Vagina (tissue), 2 donors: ENCODE measurements at places on chromosomes 11 and 22. TPM values are rescaled to one million over a fixed set of nuclear protein-coding genes. Genes with fewer than 3 reads are reported as not detected.

DNA sequence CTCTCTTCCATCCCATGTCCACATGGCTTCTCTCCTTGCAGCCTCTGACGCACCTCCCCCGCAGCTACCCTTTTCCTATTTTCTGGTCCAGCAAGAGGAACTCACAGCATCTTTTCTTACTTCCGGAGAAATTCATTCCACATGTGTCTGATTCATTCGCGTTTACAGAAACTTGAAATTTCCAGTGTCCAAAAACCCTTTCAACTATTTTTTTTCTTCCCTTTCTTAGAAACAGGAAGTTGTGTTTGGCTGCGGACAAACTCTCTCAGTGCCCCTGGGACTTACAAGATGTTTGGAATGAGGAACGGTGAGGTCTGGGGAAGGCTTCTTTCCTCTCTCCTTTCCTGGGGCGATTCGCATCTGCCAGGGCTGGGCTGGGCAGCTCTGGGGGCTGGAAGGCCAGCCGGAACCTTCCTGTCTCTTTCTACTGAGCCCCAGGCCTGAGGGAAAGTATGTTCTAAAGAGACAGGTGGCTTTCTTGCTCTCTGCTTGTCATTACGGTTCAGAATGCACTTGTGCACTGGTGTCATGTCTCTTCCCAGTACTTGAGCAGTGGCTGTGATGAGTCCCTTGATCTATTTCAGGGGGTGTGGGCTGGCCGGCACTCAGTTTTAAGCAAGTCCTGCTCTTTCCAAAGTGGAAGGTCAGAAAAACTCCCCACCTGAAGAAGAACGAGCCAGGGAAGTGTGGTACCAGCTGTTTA is 27.5 kb downstream of the ADAMTS8 start:
- H3K36me3 ChIP-seq, result no peaks in the 10 kb centered on the region
- H3K4me1 ChIP-seq, result no peaks in the 10 kb centered on the region
- H3K4me3 ChIP-seq, result no peak overlapping the region

DNA sequence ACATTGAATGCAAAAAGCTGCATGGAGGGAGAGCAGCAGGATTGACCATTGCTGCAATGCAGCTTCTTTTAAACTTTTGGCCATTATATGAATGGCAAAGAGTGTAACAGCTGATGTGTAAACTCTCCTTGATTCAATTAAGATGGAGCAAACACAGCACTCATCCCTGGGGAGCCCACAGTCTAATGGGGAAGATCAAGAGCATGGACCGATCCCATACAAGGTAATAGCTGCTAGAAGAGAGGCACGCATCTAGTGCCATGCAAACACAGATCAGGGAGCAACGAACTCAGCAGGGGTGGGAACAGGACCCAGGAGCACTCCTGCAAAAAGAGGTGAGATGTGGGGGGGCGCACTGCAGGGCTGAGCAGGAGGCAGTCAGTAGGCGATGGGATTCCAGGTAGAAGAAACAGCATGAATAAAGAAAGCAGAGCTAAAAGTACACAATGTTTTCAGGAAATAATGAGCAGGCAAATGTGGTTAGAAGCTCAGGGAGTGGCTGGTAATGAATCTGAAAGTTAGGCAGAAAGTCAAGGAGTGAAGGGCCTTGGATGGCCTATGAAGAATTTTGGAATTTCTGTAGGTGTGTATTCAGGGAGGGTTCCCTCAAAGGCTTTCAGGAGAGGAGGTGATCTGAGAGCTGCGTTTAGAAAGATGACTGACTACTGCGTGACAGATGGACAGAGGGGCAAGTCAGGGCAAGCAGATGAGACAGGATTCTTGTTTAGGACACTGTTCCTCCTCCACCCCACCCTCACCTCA is 17.2 kb upstream of the BMAL1 start:
- no peaks in the 10 kb centered on the region for H3K36me3 ChIP-seq
- DNase-seq, result no peak
- H3K27ac ChIP-seq, result peak overlapping the region; percentile 82

GRCh38 chr11:83265331-83265730 is 20.8 kb downstream of the CCDC90B start:
- H3K36me3 ChIP-seq, result no peaks in the 10 kb centered on the region
- DNase-seq, result no peak
- H3K27me3 ChIP-seq, result no peaks in the 10 kb centered on the region
- H3K4me1 ChIP-seq, result no peaks in the 10 kb centered on the region
- no peak overlapping the region for H3K27ac ChIP-seq
- H3K4me3 ChIP-seq, result no peak overlapping the region

DNA sequence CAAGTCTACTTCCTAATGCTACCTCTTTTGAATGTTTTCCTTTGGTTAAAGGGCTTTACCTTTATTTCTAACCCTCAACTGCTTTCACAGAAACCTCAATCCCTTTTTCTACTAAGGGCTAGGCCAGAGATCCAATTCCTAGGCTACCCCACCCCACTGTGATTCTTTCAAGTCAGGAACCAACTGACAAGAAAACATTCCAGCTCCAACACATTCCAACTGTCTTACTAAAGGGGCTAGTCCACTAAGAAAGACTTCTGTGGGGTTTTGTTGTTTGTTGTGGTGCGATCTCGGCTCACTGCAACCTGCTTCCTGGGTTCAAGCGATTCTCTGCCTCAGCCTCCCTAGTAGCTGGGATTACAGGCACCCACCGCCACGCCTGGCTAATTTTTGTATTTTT is 151.3 kb downstream of the APOL5 start:
- H3K27me3 ChIP-seq, result no peaks in the 10 kb centered on the region
- DNase-seq, result no peak
- no peaks in the 10 kb centered on the region for H3K36me3 ChIP-seq
- H3K27ac ChIP-seq, result no peak overlapping the region

DNA sequence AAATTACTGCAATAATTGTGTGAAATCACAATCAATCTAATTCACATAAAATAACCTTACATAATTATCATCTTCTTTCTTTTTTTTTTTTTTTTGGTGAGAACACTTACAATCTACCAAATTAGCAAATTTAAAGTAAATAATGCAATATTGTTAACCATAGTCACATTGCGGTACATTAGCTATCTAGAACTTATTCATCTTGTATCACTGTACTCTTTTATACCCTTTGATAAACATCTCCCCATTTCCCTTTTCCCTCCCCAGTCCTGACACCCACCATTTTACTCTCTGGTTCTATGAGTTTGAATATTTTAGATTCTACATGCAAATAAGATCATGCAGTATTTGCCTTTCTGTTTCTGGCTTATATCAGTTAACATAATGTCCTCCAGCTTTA is 24.0 kb upstream of the PRAME start:
- DNase-seq, result no peak
- H3K4me1 ChIP-seq, result no peaks in the 10 kb centered on the region
- H3K27ac ChIP-seq, result no peak overlapping the region
- no peaks in the 10 kb centered on the region for H3K27me3 ChIP-seq
- no peak overlapping the region for H3K4me3 ChIP-seq
- H3K36me3 ChIP-seq, result no peaks in the 10 kb centered on the region

IFTAP gene
- 13.0 TPM for total RNA-seq

GRCh38 chr11:47057365-47057764 is 119.3 kb downstream of the ARFGAP2 start:
- H3K27ac ChIP-seq, result no peak overlapping the region
- H3K4me1 ChIP-seq, result no peaks in the 10 kb centered on the region
- no peak for DNase-seq
- no peak overlapping the region for H3K4me3 ChIP-seq
- H3K36me3 ChIP-seq, result no peaks in the 10 kb centered on the region
- no peaks in the 10 kb centered on the region for H3K27me3 ChIP-seq

GRCh38 chr11:65604258-65604657 is 8.7 kb upstream of the KCNK7 start:
- H3K4me3 ChIP-seq, result no peak overlapping the region
- no peaks in the 10 kb centered on the region for H3K36me3 ChIP-seq
- H3K27ac ChIP-seq, result no peak overlapping the region
- no peaks in the 10 kb centered on the region for H3K27me3 ChIP-seq

DNA sequence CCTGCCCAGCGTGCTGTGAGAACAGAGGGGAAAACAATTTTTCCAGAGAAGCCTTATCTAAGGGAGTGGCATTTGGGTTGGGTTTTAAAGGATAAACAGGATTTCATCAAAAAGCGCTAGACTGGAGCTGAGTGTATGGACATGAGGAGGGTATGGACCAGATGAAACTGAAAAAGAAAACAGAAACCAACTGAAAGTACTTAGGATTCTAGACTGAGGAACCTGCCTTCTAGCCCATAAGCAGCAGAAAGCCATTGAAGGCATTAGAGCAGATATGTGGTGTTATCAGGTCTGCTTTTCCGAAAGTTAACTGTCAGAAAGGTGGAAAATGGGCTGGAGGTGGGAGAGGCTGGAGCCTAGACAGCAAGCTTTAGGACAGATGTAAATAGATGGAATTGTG is 340.0 kb upstream of the MPPED2 start:
- H3K4me1 ChIP-seq, result no peaks in the 10 kb centered on the region
- H3K36me3 ChIP-seq, result no peaks in the 10 kb centered on the region
- no peak for DNase-seq
- H3K27me3 ChIP-seq, result no peaks in the 10 kb centered on the region
- H3K4me3 ChIP-seq, result no peak overlapping the region

OR5B21 gene
- not detected for total RNA-seq

SLC22A9 gene
- not detected for total RNA-seq

GLB1L2 gene
- total RNA-seq, result 2.0 TPM

CCT8L2 gene
- not detected for total RNA-seq

PRR33 gene
- not detected for total RNA-seq

GRCh38 chr11:1254733-1255132 is 31.9 kb downstream of the MUC5B start:
- H3K4me1 ChIP-seq, result no peaks in the 10 kb centered on the region
- H3K4me3 ChIP-seq, result no peak overlapping the region
- DNase-seq, result no peak
- no peak overlapping the region for H3K27ac ChIP-seq
- H3K36me3 ChIP-seq, result no peaks in the 10 kb centered on the region

GRCh38 chr22:44658311-44658953 is 43.6 kb upstream of the PRR5 start:
- DNase-seq, result no peak
- no peaks in the 10 kb centered on the region for H3K27me3 ChIP-seq
- no peak overlapping the region for H3K4me3 ChIP-seq
- H3K27ac ChIP-seq, result peak overlapping the region; percentile 56
- no peaks in the 10 kb centered on the region for H3K36me3 ChIP-seq

GRCh38 chr11:19615341-19616183 is 97.1 kb upstream of the NAV2 start:
- H3K27ac ChIP-seq, result peak overlapping the region; percentile 48
- H3K4me1 ChIP-seq, result peaks cover 12% of the 10 kb centered on the region
- H3K27me3 ChIP-seq, result no peaks in the 10 kb centered on the region
- no peak overlapping the region for H3K4me3 ChIP-seq
